ENCODE measurements at places on chromosomes 16 and 17.

GRCh38 chr16:58266336-58266735, 28.5 kb downstream of the PRSS54 start:
- H3K27me3 ChIP-seq: no peaks in the 10 kb centered on the region
- no peak overlapping the region for H3K27ac ChIP-seq
- no peak overlapping the region for H3K4me3 ChIP-seq
- H3K4me1 ChIP-seq: no peaks in the 10 kb centered on the region

GRCh38 chr16:66886321-66886720, 6.0 kb downstream of the PDP2 start:
- no peaks in the 10 kb centered on the region for H3K27me3 ChIP-seq
- no peak overlapping the region for H3K4me3 ChIP-seq
- DNase-seq: no peak
- H3K27ac ChIP-seq: no peak overlapping the region
- H3K36me3 ChIP-seq: peaks cover 40% of the 10 kb centered on the region

GRCh38 chr17:4220655-4221054, 43.1 kb downstream of the ANKFY1 start:
- H3K4me1 ChIP-seq: peaks cover 24% of the 10 kb centered on the region
- DNase-seq: no peak
- H3K36me3 ChIP-seq: peaks cover 23% of the 10 kb centered on the region
- peak overlapping the region; percentile 25 for H3K4me3 ChIP-seq
- peak overlapping the region; percentile 77 for H3K27ac ChIP-seq
- H3K27me3 ChIP-seq: no peaks in the 10 kb centered on the region

GRCh38 chr16:8819411-8820034, 21.9 kb downstream of the PMM2 start:
- no peak for DNase-seq
- peaks cover 82% of the 10 kb centered on the region for H3K36me3 ChIP-seq
- no peaks in the 10 kb centered on the region for H3K27me3 ChIP-seq
- H3K27ac ChIP-seq: no peak overlapping the region
- no peak overlapping the region for H3K4me3 ChIP-seq

- no peak for DNase-seq
- H3K27me3 ChIP-seq: no peaks in the 10 kb centered on the region
- no peaks in the 10 kb centered on the region for H3K36me3 ChIP-seq
- H3K4me3 ChIP-seq: no peak overlapping the region
- H3K27ac ChIP-seq: no peak overlapping the region
These were observed 16.2 kb downstream of the CHP2 start for GRCh38 chr16:23771027-23771426.

- DNase-seq: no peak
- H3K27me3 ChIP-seq: no peaks in the 10 kb centered on the region
- no peak overlapping the region for H3K27ac ChIP-seq
These were observed 84.2 kb downstream of the UTP18 start for GRCh38 chr17:51344532-51344931.

- no peak for DNase-seq
- H3K36me3 ChIP-seq: no peaks in the 10 kb centered on the region
- peaks cover 26% of the 10 kb centered on the region for H3K4me1 ChIP-seq
- no peaks in the 10 kb centered on the region for H3K27me3 ChIP-seq
- no peak overlapping the region for H3K27ac ChIP-seq
- H3K4me3 ChIP-seq: no peak overlapping the region
These were observed 4.6 kb downstream of the GAN start for GRCh38 chr16:81319221-81319912.

GRCh38 chr17:46027048-46027975, 28.3 kb downstream of the STH start:
- no peaks in the 10 kb centered on the region for H3K36me3 ChIP-seq
- H3K4me1 ChIP-seq: peaks cover 7% of the 10 kb centered on the region
- H3K27ac ChIP-seq: peak overlapping the region; percentile 44

- no peak overlapping the region for H3K4me3 ChIP-seq
- H3K27ac ChIP-seq: no peak overlapping the region
- no peak for DNase-seq
- no peaks in the 10 kb centered on the region for H3K4me1 ChIP-seq
- no peaks in the 10 kb centered on the region for H3K27me3 ChIP-seq
- no peaks in the 10 kb centered on the region for H3K36me3 ChIP-seq
These were observed 6.3 kb upstream of the XPO6 start for GRCh38 chr16:28218109-28218508.

DNA sequence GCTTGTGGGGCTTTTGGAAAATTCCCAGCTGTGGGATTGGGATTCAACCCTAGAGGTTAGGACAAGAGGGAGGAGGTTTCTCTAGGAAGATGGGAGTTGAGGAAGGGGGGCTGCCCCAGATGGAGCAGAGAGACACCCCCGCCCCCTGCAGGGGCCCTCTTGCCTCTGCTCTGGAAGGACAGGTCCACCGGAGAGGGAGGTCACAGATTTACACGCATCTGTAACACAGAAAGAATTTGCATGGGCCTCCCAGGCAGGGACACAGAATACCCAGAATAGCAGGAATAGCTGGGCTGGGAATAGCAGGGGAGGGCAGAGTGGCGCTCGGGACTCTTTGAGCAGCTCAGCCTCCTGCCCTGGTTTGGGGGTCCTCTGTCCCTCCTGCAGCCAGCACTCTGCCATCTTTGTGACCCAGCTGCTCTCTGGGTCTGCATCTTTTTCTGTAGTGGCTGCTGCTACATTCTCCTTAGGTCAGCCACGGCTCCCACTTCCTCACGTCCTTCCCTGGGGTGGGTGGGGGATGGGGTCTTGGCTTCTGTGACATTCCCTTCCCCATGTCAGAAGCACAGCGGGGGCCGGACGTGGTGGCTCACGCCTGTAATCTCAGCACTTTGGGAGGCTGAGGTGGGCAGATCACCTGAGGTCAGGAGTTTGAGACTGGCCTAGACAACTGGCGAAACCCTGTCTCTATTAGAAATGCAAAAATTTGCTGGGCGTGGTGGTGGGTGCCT, 33.9 kb upstream of the PLLP start:
- no peaks in the 10 kb centered on the region for H3K4me1 ChIP-seq
- no peak overlapping the region for H3K27ac ChIP-seq
- H3K36me3 ChIP-seq: no peaks in the 10 kb centered on the region
- H3K27me3 ChIP-seq: no peaks in the 10 kb centered on the region

- no peaks in the 10 kb centered on the region for H3K4me1 ChIP-seq
- no peaks in the 10 kb centered on the region for H3K36me3 ChIP-seq
- H3K27ac ChIP-seq: no peak overlapping the region
- DNase-seq: no peak
- no peak overlapping the region for H3K4me3 ChIP-seq
These were observed 71.0 kb upstream of the ATF7IP2 start for GRCh38 chr16:10314811-10315210.

GRCh38 chr17:50079334-50080095, 15.6 kb upstream of the PDK2 start:
- peak; percentile 77 for DNase-seq
- H3K4me3 ChIP-seq: no peak overlapping the region
- peaks cover 88% of the 10 kb centered on the region for H3K36me3 ChIP-seq
- peak overlapping the region; percentile 23 for H3K27ac ChIP-seq

DNA sequence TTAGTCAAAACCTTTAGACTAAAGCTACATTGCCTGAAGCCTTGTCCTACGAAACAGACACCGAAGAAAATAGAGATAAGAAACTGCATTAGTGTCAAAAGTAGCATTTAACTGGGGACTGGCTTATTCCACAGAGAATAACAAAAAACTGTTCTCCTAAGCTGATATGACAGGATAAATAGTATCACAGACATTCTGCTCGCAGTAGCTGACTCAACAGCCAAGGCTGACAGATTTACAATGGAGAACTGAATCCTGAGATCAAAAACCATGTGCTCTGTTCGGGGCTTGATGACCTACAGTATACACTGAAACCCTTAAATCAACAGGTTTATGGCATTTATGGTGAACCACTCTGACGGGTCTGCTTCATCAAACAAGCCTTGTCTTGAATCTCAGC, 25.5 kb downstream of the ADAMTS18 start:
- H3K4me1 ChIP-seq: no peaks in the 10 kb centered on the region
- no peak for DNase-seq
- H3K27ac ChIP-seq: no peak overlapping the region
- no peak overlapping the region for H3K4me3 ChIP-seq

GRCh38 chr16:76947749-76948148, 243.2 kb upstream of the MON1B start:
- H3K4me1 ChIP-seq: peaks cover 3% of the 10 kb centered on the region
- peak overlapping the region; percentile 76 for H3K27ac ChIP-seq
- H3K36me3 ChIP-seq: no peaks in the 10 kb centered on the region
- no peak for DNase-seq
- H3K4me3 ChIP-seq: no peak overlapping the region
- no peaks in the 10 kb centered on the region for H3K27me3 ChIP-seq

GRCh38 chr17:61836266-61837174, 26.8 kb downstream of the BRIP1 start:
- no peak overlapping the region for H3K4me3 ChIP-seq
- no peak overlapping the region for H3K27ac ChIP-seq
- H3K36me3 ChIP-seq: no peaks in the 10 kb centered on the region
- H3K27me3 ChIP-seq: no peaks in the 10 kb centered on the region
- H3K4me1 ChIP-seq: no peaks in the 10 kb centered on the region

- peak; percentile 91 for DNase-seq
- peak overlapping the region; percentile 72 for H3K4me3 ChIP-seq
- H3K36me3 ChIP-seq: no peaks in the 10 kb centered on the region
- peaks cover 44% of the 10 kb centered on the region for H3K4me1 ChIP-seq
These were observed 1.5 kb downstream of the TMEM102 start for GRCh38 chr17:7436556-7437368.

Measured in psoas muscle (tissue), 8 donors.